Stimulated activated CD4-positive, alpha-beta T cell treated with anti-CD3 and anti-CD28 coated beads, Interleukin-2, amount 100 ng/mL, for 24 hours (primary cell): ENCODE measurements at places on chromosomes 2 and 18.

- DNase-seq = no peak
These were observed 57.2 kb downstream of the CALCRL start for GRCh38 chr2:187390891-187391290.

- peak; percentile 67 for DNase-seq
These were observed 3.9 kb downstream of the WIPF1 start for GRCh38 chr2:174593574-174594203.

DNA sequence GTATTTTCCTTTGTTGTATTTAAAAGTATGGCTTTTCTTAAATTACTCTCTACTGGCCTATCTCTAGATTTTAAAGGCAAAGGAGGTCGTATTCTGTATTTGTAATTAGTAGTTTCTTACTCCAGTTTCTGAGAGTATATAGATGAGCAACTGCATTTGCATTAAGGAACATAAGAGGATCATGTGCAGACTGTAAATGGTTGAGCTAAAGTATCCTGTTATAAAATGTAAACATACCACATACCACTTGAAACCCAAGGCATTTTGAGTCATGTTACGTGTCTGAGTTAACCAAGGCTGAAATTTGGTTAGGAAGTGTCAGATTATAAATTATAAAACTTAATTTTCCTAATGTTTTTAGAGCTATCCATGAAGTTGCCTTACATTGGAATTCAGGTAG is 76.3 kb downstream of the GPD2 start:
- DNase-seq = no peak

DNA sequence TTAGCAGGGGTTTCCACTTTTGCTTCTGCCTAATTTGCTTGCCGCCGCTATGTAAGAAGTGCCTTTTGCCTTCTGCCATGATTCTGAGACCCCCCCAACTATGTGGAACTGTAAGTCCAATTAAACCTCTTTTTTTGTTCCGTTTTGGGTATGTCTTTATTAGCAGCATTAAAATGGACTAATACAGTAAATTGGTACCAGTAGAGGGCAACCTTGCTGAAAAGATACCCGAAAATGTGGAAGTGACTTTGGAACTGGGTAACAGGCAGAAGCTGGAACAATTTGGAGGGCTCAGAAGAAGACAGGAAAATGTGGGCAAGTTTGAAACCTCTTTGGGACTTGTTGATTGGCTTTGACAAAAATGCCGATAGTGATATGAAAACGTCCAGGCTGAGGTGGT is 216.1 kb upstream of the FSIP2 start:
- no peak for DNase-seq

- DNase-seq = no peak
These were observed 74.2 kb upstream of the ID2 start for GRCh38 chr2:8607606-8608005.
